NCI-H226 (cell line): ENCODE measurements at places on chromosomes 2 and 18.
A peak's percentile ranks its signal among the peaks of the same experiment; 100 is the strongest.

DNA sequence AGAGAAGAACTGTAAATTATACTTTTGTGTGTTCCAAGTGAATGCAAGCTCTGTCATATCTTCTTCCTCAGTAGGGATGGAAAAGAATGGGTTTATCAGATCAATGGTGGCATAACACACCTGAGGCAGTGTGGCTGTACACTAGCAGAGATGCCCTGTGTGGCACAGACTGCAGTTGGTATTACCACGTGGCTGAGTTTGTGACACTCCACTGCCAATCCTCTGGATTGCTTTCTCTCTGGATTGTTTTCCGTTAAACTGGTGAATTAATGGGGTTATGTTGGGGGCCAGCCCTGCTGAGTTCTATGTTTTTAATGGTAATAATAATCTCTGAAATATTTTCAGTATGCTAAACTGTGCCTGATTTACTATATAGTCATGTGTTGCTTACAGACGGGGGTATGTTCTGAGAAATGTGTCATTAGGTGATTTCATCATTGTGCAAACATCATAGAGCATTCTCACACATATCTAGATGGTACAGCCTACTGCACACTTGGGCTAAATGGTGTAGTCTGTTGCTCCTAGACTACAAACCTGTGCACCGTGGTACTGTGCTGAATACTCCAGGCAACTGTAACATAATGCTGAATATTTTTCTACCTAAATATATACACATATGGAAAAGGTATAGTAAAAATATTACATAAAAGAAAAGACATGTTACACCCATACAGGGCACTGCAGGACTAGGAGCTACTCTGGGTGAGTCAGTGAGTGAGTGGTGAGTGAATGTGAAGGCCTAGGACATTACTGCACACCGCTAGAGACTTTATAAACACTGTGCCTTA lies 84.7 kb upstream of the ST6GAL2 start:
- DNase-seq = peak; percentile 47

GRCh38 chr18:31429623-31430022 lies 17.9 kb upstream of the DSG3 start:
- peak; percentile 58 for DNase-seq

DNA sequence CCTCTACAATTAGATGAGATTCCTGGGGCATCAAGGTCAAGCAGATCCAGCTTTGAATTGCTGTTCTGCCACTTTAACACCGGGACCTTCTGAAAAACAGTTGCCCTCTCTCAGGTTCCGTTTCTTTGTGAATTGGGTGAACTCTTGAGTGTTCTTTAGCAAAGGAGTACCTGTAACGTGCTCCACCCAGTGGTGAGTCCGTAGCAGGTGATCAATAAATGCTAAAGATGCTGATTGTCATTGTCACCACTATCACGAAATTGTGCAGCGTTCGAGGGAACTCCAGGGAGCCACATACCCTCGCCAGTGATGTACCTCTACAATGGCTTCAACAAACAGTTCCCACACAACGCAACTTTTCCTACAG lies 81.9 kb downstream of the TCF7L1 start:
- no peak for DNase-seq

- no peak for DNase-seq
Observed at GRCh38 chr2:124187948-124188347, 162.9 kb downstream of the CNTNAP5 start.

DNA sequence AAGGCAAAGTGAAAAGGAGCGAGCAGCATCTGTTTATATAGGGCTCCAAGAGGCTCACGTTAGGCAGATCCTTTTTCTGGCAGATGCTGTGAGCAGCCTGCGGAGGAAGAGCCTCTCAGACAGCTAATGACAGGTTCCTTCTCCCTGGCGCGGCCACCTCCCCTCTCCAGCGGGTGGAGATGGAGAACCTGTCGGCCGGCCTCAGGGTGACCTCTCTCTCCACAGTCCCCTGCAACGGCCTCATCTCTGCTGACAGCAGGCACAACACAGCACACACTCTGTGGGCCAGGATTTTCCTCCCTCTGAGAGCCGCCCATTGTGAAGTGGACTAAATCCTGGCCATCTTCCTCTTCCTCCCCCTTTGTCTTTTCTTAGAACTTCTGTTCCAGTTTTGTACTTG lies 119.8 kb downstream of the PRKCE start:
- no peak for DNase-seq

GRCh38 chr2:241767464-241768250 lies 9.0 kb upstream of the GAL3ST2 start:
- DNase-seq = no peak

DNA sequence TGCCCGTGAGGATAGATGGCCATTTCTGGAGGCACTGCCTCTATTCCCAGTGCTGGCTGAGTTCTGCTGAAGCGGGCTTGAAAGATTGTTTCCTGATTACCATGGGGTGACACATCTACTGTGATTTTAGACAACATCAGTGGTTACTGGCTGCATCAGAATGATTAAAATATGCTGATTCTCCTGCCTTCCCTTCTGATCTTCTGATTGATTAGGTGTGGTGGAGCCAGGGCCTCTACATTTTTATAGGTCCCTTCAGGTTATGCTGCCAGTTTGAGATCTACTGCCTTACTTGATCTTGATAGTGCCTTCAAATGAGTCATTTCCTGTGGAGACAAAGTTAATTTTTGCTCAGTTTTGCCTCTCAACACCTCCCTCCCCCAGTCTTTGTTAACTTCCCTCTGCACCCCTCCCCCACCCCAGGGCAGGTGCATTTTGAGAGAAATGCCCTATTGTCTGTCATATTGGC lies 31.6 kb upstream of the SNORC start:
- DNase-seq = peak; percentile 3
